Right ventricle myocardium inferior (tissue), 1 donor: ENCODE measurements at places on chromosomes 5 and 9.

DNA sequence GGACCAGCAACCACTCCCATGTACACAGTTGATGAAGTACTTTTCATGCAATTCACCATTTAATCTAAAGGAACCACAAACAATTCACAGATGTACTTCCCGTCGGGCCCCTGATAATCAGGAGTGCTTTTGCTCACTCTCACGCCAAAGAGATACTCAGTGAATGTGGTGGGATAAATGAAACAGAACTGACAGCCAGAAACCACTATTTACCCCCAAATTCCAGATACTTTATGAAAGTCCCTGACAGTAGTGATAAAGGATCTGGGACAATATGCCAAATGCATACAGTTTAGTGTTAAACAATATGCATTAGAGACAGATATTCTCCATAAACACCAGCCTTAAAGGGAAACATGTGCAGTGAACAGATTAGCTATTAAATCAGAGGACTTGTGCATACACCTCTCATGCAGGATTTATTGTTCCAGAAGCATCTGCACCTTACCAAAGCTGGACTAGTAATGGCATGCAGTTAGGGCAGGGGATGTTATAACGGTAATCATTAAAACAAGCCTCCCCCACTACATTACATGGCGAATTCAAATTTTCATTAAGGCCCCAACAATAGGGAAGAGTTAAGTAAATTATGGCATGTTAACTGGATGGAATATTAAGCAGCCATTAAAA is 74.0 kb upstream of the SLC25A51 start:
- DNase-seq: no peak

GRCh38 chr9:13716601-13717321 is 437.3 kb upstream of the MPDZ start:
- no peak for DNase-seq

DNA sequence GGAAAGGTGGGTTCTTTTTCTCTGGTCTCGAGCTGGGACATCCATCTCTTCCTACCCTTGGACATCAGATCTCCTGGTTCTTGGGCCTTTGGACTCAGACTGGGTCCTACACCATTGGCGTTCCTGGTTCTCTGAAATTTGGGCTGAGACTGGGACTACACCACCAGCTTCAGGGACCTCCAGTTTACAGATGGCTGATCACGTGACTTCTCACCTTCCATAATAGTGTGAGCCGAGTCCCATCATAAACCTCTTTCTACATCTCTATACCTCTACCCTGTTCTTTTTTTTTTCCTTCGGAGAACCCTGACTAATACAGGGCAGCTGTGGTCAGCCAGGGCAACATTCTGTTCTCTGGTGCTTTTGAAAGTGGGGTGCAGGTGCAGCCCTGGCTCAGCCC is 27.2 kb upstream of the RXRA start:
- no peak for DNase-seq

DNA sequence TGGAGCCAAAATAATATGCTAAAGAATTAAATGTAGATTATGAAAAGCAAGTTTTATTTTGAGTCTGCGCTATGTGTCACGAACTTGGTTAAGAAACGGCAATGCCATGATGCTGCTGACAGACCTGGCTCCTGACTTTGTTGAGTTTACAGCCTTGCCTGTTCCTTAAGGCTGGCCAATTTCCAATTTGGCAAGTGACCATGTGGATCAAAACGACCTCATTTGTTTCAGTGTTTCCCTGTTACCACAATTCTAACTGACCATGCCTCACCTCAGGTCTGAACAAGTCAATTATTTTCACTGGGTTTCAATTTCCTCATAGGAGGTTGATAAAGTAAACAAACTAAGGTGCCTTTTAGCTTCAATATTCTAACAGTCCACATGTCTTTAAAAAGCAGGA is 461.4 kb downstream of the ZNF608 start:
- DNase-seq: no peak

- no peak for DNase-seq
Observed at GRCh38 chr5:143135832-143136551, 267.5 kb downstream of the NR3C1 start.

DNA sequence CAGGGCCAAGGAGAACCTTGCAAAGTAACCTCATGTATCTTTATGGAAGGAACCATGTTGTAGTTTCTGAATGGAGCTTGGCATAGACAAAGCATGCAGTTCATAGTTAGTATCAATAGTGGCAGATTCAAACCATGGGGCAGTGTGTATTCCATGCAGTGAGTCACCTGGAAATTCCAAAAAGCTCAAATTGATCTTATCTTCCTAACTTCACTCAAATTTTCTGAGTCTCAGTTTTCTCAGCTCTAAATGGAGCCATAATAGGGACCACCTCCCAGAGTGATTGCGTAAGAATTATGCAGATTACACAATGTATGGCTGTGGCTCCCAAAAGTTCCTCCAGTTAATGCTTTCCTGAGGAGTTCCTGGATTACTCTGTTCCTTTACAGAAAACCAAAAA is 549.9 kb upstream of the KLF4 start:
- DNase-seq: no peak

DNA sequence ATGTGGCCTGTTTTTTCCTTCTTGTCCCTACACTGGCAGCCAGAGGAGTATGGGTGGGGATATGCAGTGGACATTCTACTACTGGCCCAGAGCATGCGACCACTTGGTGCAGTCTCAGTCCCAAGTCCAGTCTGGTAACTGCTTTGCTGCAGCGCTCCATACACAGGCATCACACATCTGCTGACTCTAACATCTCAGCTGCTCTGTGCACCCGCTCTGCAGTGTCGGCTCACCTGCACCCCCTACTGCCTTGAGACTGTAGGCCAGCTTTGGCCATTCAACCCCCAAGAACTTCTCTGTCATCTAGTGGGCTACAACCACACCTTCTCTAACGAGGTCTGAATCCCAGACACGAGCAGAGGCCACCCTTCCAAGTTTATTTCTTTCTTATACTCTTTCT is 46.4 kb upstream of the SLCO6A1 start:
- DNase-seq: no peak

DNA sequence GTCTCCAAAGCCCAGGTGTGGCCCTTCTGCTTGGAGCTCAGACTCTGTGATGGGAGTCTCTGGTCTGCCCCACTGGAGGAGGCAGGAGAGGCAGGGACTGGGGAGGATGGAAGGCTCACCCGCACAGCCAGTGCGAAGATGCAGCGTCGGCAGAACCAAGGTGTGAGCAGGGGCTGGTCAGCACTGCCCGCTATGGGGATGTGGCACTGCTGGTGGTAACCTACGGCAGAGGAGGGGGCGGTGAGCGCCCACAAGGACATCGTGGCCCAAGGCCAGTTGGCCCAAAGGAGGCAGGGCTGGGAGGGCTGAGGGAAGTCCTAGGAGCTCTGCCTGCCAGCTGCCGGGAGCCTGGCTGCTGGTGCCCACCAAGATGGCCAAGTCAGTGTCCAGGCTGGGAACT is 7.3 kb downstream of the PHF19 start:
- DNase-seq: no peak

GRCh38 chr9:89496645-89497256 is 1.2 kb downstream of the SEMA4D start:
- DNase-seq: no peak

GRCh38 chr5:164237486-164237885 is 732.1 kb downstream of the MAT2B start:
- no peak for DNase-seq

- no peak for DNase-seq
Observed at GRCh38 chr5:62256161-62257019, 49.6 kb upstream of the KIF2A start.
